MG63 (cell line): ENCODE measurements at places on chromosomes 13 and 19.

DNA sequence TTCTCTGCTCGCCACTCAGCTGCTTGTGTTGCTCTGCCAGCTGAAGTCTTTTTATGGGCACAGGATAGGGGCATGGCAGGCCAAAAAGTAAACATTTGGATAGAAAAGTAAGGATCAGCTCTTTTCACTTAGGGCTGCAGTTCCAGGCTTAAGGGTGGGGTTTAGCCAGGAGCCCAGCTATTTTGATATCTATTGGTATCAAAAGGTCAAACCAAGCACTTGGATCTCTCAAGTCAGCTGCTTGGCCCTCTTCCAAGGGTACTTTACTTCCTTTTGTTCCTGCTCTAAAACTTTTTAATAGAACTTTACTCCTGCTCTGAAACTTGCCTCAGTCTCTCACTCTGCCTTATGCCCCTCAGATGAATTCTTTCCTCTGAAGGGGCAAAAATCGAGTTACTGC is 55.7 kb upstream of the ABCC4 start:
- DNase-seq: no peak

DNA sequence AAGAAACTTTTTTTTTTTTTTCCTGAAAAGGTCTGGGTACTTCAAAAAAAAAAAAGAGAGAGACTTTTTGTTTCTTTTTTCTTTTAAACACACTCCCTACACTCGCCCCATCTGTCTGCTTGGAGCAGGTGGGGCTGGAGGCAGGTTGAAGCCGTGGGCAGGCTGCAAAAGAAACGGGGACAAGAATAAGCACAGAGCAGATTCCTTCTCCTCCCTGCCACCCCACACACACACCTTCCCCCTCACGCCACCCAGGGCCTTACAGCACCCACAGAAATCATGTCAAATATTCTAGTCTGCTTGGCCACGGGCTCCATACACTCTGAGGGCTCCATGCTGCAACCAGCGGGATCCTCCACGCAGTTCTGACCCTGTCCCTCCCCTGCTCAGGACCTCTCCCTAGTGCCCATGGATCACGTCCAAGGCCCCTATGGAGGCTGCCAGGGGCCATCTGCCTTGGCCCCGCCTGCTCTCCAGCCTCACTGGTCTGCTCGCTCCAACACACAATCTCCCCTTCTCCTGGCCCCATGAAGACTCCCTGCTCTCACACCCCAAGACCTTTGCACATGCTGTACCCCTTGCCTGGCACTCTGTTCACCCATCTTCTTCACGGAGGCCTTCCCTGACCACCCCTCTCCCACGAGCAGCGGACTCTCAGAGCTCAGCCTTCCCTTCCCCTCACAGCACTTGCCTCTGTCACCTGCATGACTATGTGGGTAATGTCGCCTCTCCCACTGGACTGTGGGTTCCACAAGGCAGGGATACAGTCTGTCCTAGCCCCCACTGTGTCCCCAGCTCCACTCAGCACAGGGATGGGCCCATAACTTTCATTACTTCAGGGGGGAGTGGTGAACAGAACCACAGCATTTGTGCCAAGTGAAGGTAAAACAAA is 11.4 kb downstream of the AKT2 start:
- DNase-seq: no peak

DNA sequence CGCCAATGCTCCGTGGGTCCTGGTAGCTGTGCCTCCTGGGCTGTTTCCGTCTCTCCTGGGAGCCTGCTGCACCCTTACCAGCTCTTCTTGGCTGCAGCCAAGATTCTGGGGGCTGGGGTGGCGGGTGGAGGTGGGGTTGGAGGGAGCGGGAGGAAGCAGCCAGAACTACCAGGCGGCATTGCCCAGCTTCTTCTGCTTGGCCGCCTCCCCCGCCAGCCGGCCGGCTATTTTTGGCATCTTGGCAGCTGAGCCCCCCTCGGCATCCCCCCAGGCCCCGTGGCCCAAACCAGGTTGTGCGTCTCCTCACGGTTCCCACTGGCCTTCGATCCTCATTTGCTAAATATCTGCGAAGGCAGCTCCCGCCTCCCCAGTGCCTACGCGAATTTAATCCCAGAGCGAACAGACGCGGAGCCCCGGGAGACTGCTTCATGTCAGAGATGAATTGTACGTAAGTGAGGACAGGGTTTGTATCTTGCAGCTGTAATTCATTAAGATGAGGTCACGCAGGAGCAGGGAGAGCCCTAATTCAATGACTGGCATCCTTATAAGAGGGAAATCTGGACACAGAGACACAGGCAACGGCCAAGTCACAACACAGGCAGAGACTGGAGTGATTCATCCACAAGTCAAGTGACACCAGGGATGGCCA is 12.8 kb upstream of the PEAK3 start:
- no peak for DNase-seq

DNA sequence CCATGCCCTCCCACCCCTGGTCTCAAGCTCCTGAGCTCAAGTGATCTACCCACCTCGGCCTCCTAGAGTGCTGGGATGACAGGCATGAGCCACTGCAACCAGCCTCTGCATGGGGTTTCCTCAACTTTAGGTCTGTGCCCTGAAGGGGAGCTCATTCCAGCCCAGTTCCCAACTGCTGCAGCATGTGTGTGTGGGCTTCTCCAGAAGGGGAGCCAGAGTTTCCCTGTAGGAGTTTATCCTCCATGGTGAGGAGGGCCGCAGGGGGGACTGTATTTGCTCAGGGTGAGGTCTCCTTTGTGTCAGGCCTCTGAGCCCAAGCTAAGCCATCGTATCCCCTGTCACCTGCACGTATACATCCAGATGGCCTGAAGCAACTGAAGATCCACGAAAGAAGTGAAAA is 11.3 kb upstream of the ZNF808 start:
- no peak for DNase-seq

DNA sequence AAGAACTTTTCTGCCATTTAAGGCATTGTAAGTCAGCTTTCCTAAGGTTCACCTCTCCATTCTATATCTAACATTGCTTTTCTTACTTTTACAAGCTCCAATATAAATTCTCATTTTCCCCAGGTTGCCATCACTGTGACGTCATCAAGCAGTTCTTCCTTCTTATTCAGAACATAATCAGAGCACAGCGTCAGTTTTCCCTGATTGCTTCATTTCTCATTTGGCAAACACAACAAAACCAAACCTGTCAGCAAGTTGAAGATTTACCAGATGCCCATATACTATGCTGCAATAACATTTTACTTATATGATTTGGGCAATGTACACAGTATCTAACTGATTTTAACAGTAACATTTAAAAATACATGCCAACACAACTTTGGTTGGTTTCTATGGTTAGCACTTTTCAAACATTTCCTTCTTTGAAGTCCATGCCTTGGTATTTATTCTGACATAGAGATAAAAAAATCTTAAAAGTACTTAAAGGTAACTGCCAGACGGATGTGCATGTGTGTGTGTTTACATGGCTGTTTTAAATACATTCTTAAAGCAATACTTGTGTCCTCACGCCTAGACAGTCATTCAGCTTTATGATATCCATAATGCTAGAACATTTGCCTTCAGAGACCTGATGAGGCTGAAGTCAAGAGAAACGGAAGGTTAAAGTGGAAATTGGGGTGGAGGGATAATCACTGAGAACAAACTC is 264.0 kb downstream of the KLF12 start:
- DNase-seq: no peak

GRCh38 chr19:53942001-53942786 is 20.5 kb upstream of the CACNG8 start:
- peak; percentile 14 for DNase-seq

DNA sequence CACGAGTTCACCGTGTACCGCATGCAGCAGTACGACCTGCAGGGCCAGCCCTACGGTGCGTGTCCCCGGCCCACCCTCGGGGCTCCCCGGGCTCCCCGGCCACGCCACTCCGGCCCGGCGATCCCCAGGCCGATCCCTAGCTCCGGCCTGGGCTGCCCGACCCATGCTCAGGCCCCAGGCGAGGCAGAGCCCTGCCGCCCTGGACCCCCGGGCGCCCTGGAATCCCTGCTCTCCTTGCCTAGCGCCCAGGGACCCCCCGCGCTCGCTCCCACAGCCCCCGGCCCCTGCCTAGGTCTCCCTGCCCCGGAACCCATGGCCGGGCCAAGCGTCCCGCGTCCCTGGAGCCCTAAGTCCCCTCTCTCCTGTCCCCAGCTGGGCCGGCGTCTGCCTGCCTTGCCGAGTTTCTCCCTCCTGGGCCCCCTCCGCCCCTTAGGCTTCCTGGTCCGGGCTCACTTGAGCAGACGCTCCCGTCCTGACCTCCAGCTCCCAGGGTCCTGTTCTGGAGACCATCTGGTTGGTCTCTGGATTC is 494 bp downstream of the NCLN start:
- DNase-seq: no peak

DNA sequence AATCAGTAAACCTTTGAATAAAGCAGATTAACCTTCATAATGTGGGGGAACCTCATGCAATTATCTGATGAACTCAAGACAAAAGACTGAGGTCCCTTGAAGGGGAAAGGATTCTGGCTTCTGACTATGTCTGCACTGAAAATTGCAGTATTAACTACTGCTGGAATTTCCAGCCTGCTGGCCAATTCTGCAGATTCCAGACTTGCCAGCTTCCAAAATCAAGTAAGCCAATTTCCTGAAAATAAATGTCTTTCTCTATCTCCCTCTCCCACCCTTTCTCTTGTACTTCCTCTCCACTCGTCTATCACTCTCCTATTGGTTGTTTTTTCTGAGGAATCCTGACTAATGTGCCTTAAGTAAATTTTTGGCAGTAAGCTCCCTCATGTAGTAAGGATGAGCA is 1479.9 kb upstream of the PRR20A start:
- no peak for DNase-seq

- no peak for DNase-seq
Measured at GRCh38 chr13:22980936-22981335, 199.8 kb upstream of the SGCG start.

DNA sequence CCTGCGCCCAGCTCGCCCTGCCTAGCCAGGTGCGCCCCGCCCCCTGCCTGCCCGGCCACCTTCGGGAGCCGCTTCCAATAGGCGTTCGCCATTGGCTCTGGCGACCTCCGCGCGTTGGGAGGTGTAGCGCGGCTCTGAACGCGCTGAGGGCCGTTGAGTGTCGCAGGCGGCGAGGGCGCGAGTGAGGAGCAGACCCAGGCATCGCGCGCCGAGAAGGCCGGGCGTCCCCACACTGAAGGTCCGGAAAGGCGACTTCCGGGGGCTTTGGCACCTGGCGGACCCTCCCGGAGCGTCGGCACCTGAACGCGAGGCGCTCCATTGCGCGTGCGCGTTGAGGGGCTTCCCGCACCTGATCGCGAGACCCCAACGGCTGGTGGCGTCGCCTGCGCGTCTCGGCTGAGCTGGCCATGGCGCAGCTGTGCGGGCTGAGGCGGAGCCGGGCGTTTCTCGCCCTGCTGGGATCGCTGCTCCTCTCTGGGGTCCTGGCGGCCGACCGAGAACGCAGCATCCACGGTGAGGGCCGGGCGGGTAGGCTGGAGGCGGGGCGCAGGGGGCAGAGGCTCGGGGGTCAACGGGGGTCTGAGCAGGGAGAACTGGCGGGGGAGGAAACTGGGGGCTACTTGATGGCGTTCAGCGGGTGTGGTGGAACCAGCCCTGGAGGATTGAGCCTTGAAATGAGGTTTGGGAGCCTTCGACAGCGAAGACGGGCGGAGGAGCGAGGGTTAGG is at the start of gene SPINT2:
Gene SPINT2 (plus strand): TSS at position 88 of the 727 bp plus-strand sequence. CDS start 320 bp downstream, at position 408.
- no peak for DNase-seq

DNA sequence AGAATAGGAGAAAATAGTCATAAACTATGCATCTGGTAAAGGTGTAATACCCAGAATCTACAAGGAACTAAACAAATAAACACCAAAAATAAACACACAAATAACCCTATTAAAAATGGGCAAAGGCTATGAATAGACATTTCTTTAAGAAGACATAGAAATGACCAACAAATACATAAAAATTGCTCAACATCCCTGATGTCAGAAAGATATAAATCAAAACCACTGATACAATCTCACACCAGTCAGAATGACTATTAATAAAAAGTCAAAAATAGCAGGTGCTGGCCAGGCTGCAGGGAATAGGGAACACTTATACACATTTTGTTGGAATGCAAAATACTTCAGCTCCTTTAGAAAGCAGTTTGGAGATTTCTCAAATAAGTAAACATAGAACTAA is 352.1 kb upstream of the SLITRK1 start:
- DNase-seq: no peak

DNA sequence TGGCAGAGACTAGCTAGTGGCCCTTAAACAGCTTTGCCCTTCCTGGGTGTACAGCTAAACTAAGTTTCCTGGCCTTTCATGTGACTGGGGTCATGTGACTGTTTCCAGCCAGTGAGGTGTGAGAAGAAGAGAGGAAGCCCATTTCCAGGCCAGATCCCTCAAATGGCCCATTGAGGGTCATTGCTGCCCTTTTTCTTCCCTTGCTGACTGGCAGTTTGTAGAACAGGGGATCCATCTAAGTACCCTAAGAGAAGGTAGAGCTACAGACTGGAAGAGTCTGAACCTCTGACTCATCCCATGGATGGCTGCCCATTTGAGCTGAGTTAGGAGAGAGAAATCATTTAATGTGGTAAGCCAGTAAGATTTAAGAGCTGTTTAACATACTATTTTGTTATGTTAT is 2.8 kb downstream of the SWSAP1 start:
- peak; percentile 94 for DNase-seq

DNA sequence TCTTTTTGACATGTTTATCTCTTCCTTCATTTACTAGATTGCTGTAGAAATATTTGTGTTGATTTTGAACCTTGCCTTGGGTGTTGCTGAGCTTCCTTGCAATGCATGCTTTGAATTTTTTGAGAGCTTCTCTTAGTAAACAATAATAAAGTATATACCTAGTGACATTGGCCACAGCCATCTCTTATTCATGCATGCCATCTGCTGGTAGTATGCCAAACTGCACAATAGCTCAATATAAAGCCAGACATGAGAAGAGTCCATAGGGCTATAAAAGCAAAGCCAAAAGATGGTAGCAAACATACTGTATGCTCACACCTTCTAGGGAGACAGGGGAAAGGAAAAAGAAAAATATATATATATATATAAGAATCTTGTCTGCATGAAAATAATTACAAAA is 18.9 kb upstream of the ZSCAN5A start:
- DNase-seq: peak; percentile 14

GRCh38 chr19:40416918-40417642 is 3.9 kb upstream of the PRX start:
- no peak for DNase-seq

DNA sequence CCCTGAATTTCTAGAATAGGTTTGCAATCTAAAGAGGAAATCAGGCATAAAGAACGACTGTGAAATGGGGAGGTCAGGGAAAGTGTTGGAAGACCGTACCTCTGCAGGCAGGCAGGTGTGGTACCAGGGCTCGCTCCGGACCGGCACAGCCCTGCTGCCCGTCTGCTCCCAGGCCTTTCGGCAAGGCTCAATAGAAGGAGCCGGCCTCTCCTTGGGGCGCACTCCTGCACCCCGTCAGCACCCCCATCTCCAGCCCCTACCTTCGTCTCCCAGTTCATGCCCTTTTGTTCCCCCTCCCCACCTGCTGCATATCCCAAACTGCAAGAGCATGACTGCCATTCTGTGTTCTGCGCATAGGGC is 139.8 kb upstream of the SOX1 start:
- no peak for DNase-seq

GRCh38 chr19:42024622-42025111 is 30.6 kb upstream of the ATP1A3 start:
- DNase-seq: peak; percentile 90

DNA sequence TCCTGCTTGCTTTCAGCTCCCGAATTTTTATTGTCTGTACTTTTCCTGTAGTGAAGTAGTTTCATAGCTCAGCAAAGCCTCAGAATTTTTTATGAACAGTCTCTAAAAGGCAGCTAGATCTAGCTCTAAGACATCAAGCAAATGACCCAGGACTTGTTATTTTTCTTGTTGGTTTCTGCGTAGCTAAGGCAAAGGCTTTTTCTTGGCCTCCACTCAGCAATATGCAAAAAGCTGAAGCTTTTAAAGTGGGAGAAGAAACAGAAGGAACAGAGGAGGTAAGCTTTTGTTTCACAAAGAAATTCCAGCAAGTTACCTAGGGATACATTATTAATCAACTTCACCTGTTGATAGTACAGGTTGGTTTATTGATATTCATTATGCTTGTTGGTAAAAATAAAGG is 235.9 kb downstream of the PCDH20 start:
- no peak for DNase-seq
